NCI-H187 treated with DMSO at 0.1 percent for 48 hours (cell line): ENCODE measurements at places on chromosomes 12 and 14.

GRCh38 chr12:7072035-7072434, 11.5 kb downstream of the C1S start:
- no peak for DNase-seq

- DNase-seq = no peak
These were observed 934 bp upstream of the ZC2HC1C start for GRCh38 chr14:75068294-75069120.

- no peak for DNase-seq
These were observed 12.3 kb downstream of the MAP3K12 start for GRCh38 chr12:53486736-53487487.

- DNase-seq = no peak
These were observed 20.5 kb downstream of the FNTB start for GRCh38 chr14:65007202-65007601.

- no peak for DNase-seq
These were observed 113.6 kb upstream of the RAP1B start for GRCh38 chr12:68497107-68497506.

- DNase-seq = no peak
These were observed 225.6 kb downstream of the DUSP6 start for GRCh38 chr12:89126712-89127111.

DNA sequence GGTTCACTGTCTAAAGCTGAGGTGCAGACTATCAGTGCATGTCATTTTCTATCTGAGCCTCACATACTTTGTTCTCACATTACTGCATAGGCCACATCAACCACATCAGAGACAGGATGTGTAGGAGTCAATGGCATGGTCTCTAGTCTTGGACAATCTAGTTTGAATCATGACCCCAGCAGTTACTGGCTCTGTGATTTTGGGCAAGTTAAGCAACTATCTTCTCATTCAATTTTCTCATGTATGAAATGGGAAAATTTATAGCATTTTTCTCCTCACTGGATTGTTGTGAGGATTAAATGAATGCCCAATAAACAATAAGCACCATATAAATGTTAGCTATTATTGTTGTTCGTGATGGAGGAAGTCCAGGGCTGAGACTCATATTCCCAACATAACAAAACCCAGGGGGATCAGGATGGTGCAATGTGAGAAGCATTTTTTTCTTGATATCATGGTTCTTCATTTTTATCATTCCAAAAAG, 432.6 kb downstream of the LRIG3 start:
- no peak for DNase-seq

- DNase-seq = no peak
These were observed 367.4 kb upstream of the TBX3 start for GRCh38 chr12:115051378-115051777.

- DNase-seq = no peak
These were observed 2.8 kb downstream of the RDH5 start for GRCh38 chr12:55722948-55723347.

DNA sequence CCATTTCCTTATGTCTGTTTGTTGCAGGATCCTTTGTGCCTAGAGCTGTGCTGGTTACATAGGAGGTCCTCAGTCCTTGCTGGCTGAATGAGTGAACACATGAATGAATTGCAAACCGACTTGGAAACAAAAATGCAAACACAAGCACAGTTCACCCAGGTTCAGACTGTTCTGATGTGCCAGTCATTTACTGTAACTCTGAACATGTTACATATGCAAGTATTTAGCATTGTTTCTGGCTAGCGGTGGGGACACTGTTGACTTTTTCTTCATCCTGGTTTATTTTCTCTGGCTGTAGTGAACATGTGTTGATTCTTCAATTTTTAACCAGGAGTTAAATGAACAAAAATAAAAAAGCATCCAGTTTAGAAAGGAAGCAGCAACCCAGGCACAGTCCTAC, 33.4 kb downstream of the TSPAN9 start:
- DNase-seq = no peak

GRCh38 chr12:6528539-6529235, 5.6 kb upstream of the GAPDH start:
- DNase-seq = no peak

DNA sequence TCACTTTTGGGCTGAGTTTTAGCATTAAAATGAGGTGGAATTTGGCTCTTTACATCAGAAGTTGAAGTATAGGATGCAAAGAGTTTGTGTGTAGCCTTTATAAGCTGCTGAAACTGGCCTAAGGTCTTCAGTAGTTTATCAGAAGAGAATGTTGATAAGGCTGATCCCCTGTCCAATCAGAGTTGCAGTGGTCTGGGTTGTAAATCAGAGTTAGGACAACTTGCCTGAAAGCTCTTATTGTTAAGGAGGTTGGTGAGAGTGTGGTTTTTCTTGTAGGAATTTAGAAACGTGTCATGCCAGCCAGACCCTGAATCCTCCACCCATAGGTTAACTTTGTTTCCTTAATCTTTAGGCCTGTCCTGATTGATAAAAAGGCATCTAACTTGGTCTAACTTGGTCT, 143.5 kb downstream of the ST8SIA1 start:
- DNase-seq = no peak

DNA sequence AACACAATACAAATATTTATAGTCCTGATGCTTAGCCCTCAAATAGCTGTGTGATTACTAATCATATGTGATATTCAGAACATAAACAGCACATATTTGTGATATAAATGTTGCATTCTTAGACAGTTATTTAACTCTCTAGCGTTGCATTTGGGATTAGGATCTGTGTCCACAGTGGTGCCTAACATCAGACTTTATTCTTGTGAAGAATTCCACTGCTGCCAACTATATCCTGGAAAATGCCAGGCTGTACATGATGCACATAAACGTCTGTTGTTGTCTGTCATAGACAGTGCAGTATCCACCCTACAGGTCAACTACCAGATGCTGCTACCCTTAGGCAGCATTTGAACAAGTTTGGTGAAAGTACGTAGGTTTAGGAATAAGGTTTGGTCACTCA, 39.0 kb downstream of the SLC38A4 start:
- DNase-seq = no peak

DNA sequence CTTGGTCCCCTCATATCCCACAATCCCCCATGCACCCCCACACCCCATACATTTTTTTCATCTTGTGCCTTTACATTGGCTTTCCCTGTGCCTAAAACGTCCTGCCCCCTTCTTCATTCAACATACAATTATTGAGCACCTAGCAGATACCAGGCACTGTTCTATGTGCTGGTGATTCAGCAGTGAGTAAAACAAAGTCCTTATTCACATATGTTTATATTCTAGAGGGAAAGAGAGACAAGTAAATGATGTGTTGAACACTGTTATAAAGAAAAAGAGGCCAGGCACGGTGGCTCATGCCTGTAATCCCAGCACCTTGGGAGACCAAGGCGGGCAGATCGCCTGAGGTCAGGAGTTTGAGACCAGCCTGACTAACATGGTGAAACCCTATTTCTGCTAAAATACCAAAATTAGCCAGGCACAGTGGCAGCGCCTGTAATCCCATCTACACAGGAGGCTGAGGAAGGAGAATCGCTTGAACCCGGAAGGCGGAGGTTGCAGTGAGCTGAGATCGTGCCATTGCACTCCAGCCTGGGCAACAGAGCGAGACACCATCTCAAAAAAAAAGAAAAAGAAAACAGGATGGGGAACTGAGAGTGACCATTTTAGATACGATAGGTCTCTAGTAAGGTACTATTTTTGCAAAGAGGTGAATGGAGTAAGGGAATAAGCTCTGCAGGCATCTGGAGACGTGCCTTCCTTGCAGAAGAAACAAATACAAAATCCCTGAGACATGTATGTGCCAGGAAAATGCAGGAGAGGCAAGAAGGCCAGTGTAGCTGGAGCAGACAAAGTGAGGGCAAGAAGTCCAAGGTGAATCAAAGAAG, 12.2 kb downstream of the SLC7A7 start:
- DNase-seq = no peak

DNA sequence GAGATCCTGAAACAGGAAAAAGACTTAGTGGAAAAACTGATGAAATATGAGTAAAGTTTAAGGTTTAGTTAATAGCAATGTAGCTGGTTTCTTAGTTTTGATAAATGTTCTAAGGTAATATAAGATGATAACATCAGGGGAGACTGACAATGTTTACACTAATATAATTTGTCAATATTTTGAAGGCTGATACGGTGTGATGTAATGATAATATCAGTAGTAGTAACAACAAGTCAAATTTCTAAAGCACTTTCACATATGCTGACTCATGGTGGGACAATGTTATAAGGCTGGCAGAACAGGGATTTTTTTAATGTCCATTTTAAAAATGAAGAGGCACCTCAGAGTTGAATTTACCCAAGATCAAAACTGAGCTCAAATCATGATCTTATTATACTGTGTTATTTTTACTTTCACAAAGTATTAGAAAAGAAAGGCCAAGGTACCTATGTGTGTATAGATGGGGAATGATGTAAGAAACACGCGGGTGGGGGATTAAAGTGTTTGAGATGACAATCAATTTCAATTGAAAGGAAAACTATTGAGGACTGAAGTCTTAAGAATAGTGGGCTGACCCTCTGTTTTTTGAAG, 2.4 kb upstream of the FLRT2 start:
- DNase-seq = no peak
